ENCODE measurements at places on chromosomes 12 and 14. TPM values are rescaled to one million over a fixed set of nuclear protein-coding genes. Genes with fewer than 3 reads are reported as not detected.

Gene DDX54
- 79.5 TPM for total RNA-seq

Gene FAM186B
- total RNA-seq = 0.08 TPM

Gene GPR65
- not detected for total RNA-seq

Gene C12orf54
- not detected for total RNA-seq

Gene POTEM
- total RNA-seq = not detected

Gene SRRM4
- total RNA-seq = not detected

Gene SLC10A1
- total RNA-seq = not detected

Gene PRB2
- total RNA-seq = not detected

Gene SERPINA12
- not detected for total RNA-seq

Gene KRT85
- not detected for total RNA-seq

Gene CCNB1IP1
- total RNA-seq = 58.5 TPM

Gene ERH
- total RNA-seq = 338 TPM

Gene TMEM63C
- total RNA-seq = 0.77 TPM

Gene GPHB5
- total RNA-seq = not detected

Gene ADAM21
- not detected for total RNA-seq

Gene BATF
- total RNA-seq = not detected

Gene CCDC92
- 22.2 TPM for total RNA-seq

Gene P2RX2
- not detected for total RNA-seq

Gene LRRK2
- total RNA-seq = 2.5 TPM

Gene NANOG
- total RNA-seq = not detected

Gene ACOT4
- total RNA-seq = 2.1 TPM

Gene TAMALIN
- 0.53 TPM for total RNA-seq

Gene TAS2R8
- total RNA-seq = not detected

Gene MYG1
- total RNA-seq = 93.8 TPM

Gene MIPOL1
- 3.4 TPM for total RNA-seq

Gene TPCN1
- 18.5 TPM for total RNA-seq

Gene ZBTB1
- 26.0 TPM for total RNA-seq

Gene KCNK13
- not detected for total RNA-seq

Gene VASH1
- total RNA-seq = 4.0 TPM

Gene DRAM1
- 23.7 TPM for total RNA-seq

Gene IFI27
- 1.2 TPM for total RNA-seq

Gene GPR162
- 0.93 TPM for total RNA-seq

Gene GYS2
- total RNA-seq = not detected

Gene EGLN3
- 6.1 TPM for total RNA-seq

Gene DCTN2
- total RNA-seq = 117 TPM

Gene SYCP3
- 0.12 TPM for total RNA-seq

Gene CFAP54
- total RNA-seq = 1.5 TPM

Gene ARHGEF40
- total RNA-seq = 10.7 TPM

Gene PDE3A
- 5.6 TPM for total RNA-seq

Gene SIX1
- total RNA-seq = 9.3 TPM

Gene GLI1
- 13.8 TPM for total RNA-seq

Gene KRT79
- 0.08 TPM for total RNA-seq

Gene FLRT2
- total RNA-seq = 3.9 TPM

Gene PTPRQ
- total RNA-seq = 0.03 TPM

Gene IPO4
- total RNA-seq = 91.3 TPM

Gene ENDOU
- not detected for total RNA-seq

Gene TRHDE
- 0.13 TPM for total RNA-seq

Gene EIF2S3B
- total RNA-seq = 0.52 TPM

Gene PLEKHD1
- total RNA-seq = 0.02 TPM

Gene XPOT
- total RNA-seq = 57.7 TPM

Measured in A549 treated with DMSO at 1 μM for 4 hours (cell line).